ENCODE measurements at places on chromosomes 4 and X.

- no peak for DNase-seq
These were observed 207.6 kb upstream of the SLITRK2 start for GRCh38 chrX:145609951-145610511.

GRCh38 chr4:186829740-186830449 lies 106.2 kb upstream of the FAT1 start:
- DNase-seq: no peak

GRCh38 chrX:120090208-120090607 lies 12.7 kb upstream of the RHOXF2B start:
- DNase-seq: no peak

DNA sequence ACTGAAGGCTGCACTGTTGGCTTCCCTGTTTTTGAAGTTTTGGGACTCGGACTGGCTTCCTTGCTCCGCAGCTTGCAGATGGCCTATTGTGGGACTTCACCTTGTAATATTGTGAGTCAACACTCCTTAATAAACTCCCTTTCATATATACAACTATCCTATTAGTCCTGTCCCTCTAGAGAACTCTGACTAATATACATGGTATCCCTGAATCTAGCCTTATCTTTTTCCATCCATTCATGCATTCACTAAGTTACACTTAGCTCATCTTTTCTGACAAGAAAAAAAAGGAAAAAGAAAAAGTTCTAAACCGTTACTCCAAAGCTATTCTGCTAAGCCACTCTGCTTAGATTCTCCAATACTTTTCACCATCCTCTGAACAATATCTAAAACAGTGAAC lies 1260.2 kb upstream of the PCDH7 start:
- no peak for DNase-seq

GRCh38 chr4:1074077-1074476 lies 39.3 kb downstream of the RNF212 start:
- no peak for DNase-seq

Data from vagina (tissue), 2 donors.